ENCODE measurements at places on chromosomes 1 and 21.

- DNase-seq, result no peak
These were observed 112.3 kb downstream of the TM2D1 start for GRCh38 chr1:61612602-61613001.

GRCh38 chr1:23169195-23169575, 529 bp upstream of the LUZP1 start:
- DNase-seq, result no peak

- no peak for DNase-seq
These were observed 72.3 kb upstream of the PTBP2 start for GRCh38 chr1:96649301-96649700.

- DNase-seq, result no peak
These were observed 103.0 kb upstream of the TSPAN2 start for GRCh38 chr1:115192200-115192767.

GRCh38 chr1:226287587-226287986, 21.4 kb downstream of the LIN9 start:
- DNase-seq, result no peak

GRCh38 chr1:189121941-189122340, 1355.7 kb downstream of the BRINP3 start:
- DNase-seq, result no peak

DNA sequence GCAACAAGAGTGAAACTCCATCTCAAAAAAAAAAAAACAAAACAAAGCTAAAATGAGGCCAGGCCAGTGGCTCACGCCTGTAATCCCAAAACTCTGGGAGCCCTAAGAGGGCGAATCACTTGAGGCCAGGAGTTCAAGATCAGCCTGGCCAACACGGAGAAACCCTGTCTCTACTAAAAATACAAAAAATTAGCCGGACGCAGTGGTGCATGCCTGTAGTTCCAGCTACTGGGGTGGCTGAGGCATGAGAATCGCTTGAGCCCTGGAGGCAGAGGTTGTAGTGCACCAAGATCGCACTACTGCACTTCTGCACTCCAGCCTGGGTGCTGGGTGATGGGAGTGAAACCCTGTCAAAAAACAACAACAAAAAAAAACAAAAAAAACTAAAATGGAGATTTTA, 191.2 kb upstream of the SGIP1 start:
- DNase-seq, result no peak

DNA sequence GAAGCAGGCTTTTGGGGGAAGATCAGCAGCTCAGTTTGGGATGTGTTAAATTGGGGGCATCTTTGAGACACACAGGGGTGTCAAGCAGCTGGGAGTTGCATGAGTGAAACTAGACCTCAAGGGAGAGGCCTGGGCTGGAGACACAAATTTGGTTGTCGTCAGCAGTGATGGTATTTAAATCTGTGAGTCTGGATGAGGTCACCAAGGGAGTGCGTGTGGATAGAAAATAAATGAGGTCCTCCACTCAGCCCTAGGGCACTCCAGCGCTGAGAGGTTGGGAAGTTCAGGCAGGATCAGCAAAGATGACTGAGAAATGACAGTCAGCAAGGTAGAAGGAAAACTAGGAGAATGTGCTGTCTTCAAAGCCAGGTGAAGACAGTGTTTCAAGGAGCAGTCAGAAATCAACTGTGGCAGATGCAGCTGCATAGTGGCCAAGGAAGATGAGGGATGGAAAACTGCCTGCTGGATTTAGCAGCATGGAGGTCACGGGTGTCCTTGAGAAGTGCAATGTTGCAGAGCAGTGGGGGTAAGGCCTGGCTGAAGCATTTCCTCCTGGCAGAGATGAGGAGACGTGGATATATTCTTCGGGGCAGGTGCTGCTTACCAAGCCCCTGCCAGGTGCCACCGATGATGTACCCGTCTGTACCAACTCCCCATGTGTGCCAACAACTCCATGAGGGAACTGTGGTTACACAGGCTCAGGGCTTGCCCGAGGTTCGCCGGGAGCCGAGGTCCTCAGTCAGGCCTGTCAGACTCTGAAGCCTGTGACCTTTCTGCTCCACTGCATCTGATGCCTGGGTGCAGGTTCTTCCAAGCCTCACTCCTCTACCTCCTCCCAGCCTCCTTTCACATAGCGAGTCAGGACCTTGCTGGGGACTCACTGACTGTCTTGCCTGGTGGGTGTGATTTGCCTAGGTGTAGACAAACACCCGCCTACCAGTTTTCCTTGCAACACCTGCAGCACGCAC, 11.3 kb downstream of the MAP7D1 start:
- DNase-seq, result no peak

GRCh38 chr1:113401067-113401466, 10.8 kb downstream of the MAGI3 start:
- DNase-seq, result no peak

DNA sequence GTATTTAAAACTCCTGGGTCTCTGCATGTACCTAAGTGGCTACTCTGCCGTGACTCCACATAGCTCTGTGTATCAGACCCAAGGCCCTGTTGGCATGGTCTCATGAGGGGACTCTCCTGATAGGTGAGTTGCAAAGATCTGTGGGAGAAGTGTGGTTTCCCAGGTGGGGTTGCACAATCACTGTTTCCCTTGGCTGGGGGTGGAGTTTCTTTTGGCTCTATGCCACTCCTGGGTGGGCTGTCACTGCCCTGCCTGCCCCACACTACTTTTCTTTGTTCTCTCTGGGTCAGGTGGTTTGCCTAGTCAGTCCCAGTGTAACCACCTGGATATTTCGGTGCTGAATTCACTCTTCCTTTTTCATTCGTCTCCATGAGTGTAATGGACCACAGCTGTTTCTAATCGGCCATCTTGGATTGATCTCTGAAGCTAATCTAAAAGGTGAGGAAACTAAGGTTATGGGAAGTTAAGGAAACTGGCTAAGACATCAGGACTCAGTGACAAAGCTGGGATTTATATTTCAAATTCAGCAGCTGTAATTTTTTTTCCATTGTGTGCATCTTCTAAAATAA, 97.1 kb upstream of the CACYBP start:
- no peak for DNase-seq

- no peak for DNase-seq
These were observed 35.7 kb upstream of the TMEM51 start for GRCh38 chr1:15117671-15118325.

DNA sequence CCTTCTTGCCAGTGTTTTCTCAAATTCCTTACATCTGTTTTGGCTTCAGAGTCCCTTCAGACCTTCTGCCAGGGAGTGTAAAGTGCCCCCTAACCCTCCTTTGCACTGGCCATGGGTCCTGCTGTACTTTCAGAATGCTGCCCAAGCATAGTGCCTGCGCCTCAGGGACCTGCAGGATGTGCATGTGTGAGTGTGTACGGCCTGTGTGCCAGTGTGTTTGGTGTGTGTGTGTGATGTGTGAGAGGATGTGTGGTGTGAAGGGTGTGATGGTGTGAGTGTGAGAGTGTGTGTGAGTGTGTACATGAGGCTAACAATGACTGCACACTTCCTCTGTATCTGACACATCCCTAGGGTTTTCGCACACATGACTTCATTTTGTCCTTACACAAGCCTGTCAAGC, 265.8 kb upstream of the RAB4A start:
- DNase-seq, result no peak

- peak; percentile 35 for DNase-seq
These were observed 19.4 kb downstream of the NTPCR start for GRCh38 chr1:232969799-232970198.

GRCh38 chr1:21323091-21323490, 32.8 kb upstream of the ECE1 start:
- DNase-seq, result no peak

GRCh38 chr1:30409476-30410152, 313.8 kb downstream of the MATN1 start:
- no peak for DNase-seq

DNA sequence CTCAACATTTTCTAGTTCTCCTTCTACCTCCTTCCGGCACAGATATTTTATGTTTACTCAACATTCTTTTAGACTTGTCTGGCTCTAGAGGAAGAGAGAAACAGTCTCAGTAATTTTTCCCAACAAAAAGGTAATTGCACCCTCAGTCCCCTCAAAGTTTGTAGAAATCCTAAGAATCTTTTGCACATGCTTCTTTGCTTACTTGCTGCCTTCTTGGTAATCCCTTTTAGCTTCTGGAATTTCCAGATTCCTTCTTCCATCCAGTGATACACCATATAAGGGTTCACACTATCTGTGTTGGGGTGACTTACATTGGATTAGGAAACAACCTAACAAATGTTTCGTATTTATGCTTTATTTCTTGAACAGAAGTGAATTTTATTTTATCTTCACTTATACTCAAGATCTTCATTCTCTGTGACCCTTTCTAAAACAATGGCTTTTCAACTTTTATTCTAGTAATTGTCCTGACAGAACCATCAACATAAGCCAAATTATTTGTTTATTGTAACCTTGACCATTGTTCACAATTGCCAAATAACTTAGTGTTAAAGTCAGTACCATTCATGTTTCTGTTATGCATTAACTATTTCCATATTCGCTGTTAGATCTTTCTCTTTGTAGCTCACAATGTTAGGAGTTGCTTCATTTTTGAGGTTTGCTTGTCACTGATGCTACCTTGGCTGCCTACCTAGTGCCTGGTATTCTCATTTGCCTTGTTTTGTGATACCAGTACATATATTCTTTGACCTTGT, 238.1 kb downstream of the HMCN1 start:
- no peak for DNase-seq

DNA sequence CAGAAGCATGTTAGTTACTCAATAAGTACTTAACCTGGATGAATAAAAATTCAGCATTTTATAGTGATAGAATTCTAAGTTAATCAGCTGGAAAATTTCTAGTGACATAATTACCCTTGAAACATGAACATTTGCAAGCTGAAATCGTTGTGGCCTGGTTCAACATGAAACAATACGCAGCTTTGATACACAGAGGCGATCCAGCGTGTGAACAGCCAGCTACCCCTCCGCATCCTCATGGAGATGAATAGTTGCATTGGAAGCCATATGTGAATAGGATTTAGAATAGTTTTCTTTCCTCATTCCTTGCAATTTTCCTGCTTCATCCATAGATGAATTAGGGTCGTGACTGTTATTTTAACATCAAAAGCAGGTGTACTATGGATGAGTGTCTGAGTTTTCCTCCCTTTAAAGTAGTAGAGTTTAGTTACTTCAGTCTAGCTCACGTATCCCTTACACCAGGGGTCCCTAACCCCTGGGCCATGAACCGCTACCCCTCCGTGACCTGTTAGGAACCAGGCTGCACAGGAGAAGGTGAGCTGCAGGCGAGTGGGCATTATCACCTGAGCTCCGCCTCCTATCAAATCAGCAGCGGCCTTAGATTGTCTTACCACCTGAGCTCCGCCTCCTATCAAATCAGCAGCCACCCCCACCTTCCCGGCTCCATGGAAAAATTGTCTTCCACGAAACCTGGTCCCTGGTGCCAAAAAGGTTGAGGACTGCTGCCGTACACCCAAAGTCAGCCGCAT, 6.2 kb upstream of the TARBP1 start:
- DNase-seq, result no peak
